GM13976 (cell line): ENCODE measurements at places on chromosomes 12 and 14.
A peak's percentile ranks its signal among the peaks of the same experiment; 100 is the strongest.

DNA sequence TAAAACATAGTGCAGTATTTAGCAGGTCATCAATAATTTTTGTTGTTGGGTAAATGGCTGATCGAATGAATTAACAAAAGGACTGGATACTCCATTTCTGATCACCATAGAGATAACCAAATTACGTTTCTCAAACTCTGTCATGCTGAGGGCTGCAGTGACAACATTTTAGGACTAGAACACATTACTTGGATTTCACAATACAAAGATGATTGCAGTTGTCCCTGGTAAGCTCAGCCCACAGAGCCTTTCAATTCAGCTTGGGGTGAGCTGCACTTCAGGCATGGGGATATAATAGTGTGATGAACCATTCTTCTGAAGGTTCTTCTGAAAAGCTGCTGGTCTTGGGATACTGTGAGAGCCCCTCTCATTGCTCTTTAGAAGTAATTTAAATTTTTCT lies 74.3 kb downstream of the FAR2 start:
- no peak for DNase-seq

- no peak for DNase-seq
Measured at GRCh38 chr12:108315486-108316105, 23.5 kb downstream of the CMKLR1 start.

DNA sequence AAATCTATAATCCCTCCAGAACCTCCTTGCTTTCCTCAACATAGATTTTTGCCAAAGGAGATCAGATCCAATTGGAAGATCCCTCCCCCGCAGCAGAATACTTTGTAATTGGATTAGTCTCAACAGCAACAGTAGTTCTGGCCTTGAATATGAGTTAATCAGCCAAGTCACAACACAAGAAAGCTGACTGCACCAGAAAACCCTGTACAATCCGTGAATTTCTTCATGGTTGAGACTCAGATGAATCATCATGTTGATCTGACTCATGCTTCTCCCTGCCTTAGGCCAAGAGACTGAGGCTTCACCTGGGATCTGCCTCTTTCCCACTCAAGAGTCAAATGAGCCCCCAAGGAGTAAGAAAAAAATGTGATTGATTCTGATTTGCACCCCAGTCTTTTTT lies 3.0 kb upstream of the METTL17 start:
- no peak for DNase-seq

DNA sequence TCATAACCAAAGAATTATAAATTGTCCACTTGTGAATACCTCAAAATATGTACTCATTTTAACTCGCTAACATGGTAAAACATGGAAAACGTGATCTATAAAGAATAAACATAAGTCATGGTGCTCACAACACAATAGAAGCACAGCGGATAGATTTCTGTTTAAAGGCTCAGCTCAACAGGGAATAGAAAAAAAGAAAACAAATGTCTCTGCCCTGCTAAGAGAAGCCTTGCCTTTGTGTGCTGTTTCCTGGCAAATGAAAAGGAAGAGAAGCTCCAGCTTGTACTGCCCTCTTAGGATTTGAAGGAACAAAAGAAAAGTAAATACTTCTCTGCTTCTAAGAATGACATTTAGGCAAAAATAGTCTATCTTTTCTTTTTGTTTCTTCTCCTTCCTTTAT lies 121.0 kb upstream of the KRR1 start:
- DNase-seq: no peak

GRCh38 chr14:86296173-86296572 lies 766.2 kb downstream of the FLRT2 start:
- no peak for DNase-seq

GRCh38 chr12:97645726-97646125 lies 183.1 kb downstream of the RMST start:
- DNase-seq: no peak

GRCh38 chr14:55904086-55904485 lies 214.1 kb upstream of the PELI2 start:
- DNase-seq: no peak

- peak; percentile 78 for DNase-seq
Measured at GRCh38 chr12:30985814-30986452, 59.4 kb downstream of the TSPAN11 start.

DNA sequence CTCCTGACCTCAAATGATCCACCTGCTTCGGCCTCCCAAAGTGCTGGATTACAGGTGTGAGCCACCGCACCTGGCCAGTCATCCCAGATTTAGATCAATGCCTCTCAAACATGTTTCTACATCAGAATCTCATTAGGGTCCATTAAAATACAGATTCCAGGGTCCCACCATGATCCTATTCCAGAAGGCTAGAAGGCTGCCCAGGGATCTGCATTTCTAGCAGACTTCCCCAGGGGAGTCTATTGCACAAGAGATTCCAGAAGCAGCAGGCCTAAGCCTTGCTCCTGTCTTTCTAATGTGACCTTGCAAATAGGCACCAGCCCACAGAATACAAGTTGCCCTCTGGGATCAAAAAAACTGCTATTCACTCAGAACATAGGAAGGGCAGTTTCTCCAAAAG lies 81.5 kb downstream of the SCARB1 start:
- no peak for DNase-seq

DNA sequence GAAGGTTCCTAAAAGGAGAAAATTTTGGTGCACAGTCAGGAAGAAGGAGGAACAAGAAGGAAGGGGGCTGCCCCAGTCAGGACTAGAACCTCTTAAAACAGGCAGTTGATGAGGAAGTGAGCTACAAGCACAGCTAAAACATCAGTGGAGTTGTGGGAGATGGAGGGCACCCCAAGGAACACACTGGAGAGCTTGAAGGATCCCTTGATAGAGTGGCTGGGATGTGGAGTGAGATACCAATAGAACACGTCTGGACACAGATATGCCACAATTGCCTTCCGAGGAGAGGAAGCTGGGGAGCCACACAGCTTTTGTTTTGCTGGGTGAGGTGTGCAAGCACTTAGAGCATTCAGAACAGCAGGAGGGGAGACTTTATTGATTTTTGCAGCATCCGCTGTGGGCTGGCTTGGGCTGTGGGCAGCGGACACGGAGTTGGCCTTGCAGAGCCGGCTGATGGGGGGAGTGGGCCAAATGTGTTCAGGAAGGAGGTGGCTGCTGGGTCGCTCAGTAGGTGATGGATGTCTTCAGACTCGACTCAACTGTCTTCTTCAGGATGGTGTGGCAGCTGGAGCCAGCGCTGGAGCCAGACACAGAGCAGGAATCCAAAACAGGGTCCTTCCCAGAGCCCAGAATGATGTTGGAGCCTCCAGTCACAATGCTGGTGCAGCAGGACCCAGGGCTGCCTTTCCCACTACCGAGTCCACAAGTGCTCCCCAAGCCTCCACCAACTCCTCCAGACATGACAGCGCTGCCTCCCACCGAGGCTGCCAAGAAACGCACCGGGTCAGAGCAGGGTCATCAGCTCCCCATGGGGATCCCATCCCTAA lies 4.7 kb upstream of the KRT79 start:
- DNase-seq: no peak

GRCh38 chr14:77926942-77927341 lies 127.0 kb downstream of the ADCK1 start:
- DNase-seq: no peak

DNA sequence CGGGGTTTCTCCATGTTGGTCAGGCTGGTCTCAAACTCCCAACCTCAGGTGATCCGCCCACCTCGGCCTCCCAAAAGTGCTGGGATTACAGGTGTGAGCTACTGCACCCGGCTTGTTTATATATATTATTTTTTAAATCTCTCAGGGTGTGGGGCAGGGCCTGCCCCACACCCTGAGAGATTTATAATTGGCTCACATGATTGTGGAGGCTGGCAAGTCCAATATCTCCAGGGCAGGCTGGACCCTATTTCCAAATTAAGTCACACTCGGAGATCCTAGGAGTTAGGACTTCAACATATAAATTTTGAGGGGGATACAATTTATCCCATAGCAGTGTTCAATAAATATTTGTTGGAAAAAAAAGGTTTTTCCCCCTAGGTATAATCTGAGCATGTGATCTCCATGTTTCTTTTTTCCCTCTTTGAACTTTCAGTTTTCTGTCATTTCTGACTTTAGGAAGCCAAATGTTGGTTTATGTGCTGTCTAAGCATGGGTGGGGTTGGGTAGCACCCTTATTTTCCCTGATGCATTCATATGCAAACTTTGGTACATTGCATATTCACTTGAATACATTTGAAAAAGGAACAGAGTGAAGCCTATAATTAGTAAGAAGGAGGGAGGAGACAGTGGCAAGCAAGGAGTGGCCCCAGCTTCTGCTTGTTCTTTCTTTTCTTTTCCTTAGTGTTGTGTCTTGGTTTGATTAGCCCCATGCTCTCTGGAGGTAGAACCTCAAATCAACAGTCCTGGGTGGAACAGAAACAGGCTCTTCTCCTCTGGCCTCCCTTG lies 8.7 kb upstream of the A2ML1 start:
- DNase-seq: no peak

- DNase-seq: no peak
Measured at GRCh38 chr12:40947797-40948196, 240.3 kb upstream of the PDZRN4 start.

- no peak for DNase-seq
Measured at GRCh38 chr14:33127531-33127930, 188.9 kb downstream of the NPAS3 start.
